Frontal cortex (tissue), 4 donors: ENCODE measurements at places on chromosomes 4 and X.

DNA sequence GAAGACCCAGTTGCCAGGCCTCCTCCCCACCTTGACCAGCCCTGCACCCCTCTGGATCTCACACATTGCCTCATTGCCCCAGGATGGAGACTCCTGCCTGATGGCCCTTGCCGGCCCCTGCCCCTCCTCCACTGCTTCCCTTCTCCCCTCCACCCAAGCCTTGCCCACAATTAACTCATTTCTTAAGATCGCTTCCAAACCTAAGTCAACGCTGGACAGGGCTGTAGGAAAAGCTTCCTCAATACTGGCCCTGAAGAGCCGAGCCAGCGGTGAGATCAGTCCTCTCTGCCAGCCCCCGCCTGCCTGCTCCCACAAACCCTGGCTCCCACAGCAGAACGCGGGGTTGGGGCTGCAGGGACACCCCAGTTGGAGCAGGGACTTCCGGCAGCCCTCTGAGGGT lies 7.5 kb upstream of the HAUS7 start:
- no peak for DNase-seq

- no peak for DNase-seq
Observed at GRCh38 chr4:14910411-14910810, 91.9 kb upstream of the CPEB2 start.

DNA sequence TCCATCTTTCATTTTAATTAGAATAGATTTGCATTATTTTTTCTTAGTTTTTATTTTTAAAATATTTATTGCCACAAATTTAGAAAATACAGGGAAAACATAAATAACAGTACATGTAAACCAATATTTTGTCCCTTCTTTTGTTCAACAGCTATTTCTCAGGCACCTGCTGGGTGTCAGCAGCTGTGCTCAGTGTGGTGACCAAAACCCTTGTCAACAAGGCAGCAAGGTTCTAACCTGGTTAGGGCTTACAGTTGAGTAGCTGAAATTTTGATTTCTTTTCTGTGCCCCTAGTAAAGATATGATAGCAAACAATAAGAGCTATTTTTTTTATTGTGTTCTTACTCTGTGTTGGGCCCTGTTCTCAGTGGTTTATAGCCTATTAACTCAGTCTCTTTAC lies 128.1 kb downstream of the PTTG2 start:
- DNase-seq, result no peak

GRCh38 chr4:81954271-81954670 lies 419.5 kb downstream of the HNRNPD start:
- DNase-seq, result no peak

DNA sequence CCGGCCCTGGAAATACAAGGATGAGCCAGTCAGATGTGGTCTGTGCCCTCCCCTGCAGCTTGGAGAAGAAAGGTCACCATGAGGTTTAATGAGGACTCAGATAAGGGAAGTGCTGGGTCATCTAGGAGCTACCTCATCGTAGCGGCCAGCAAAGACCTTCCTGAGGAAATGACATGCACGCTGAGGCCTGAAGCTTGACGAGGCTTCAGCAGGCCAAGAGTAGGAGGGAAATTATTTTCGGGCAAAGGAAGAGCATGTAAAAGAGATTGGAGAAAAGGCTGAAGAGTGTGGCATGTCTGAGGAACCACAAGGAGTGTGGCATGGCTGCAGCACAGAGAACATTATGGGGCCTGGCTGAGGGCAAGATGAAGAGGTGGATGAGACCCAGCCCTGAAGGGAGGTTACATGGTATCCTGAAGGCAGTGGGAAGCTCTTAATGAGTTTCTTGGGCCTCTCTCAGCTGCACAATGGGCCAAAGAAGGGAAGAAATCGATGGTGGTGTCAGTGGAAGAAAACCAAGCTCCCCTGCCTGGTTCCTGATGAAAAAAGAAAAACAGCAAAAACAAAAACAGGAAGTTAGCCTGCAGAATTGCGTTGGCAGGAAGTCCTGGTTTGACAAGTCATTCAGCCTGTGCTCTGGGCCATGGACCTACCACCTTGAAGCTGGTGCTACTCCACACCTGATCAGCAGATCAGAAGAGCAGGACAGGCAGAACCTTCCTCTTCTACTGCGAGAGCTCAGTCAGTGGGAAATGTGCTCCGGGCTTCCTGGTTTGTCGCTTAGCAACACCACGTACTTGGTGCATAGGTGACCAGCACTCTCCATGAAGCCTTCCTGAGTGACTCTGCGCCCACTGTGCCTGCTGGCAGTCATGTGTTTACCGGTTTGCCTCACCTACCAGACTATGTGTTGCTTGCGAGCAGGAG lies 134.5 kb upstream of the KLF3 start:
- no peak for DNase-seq

GRCh38 chr4:78781924-78782323 lies 5.8 kb downstream of the BMP2K start:
- no peak for DNase-seq

GRCh38 chr4:105662935-105663675 lies 45.4 kb downstream of the INTS12 start:
- DNase-seq, result no peak

- no peak for DNase-seq
Observed at GRCh38 chrX:73647632-73648322, 84.8 kb downstream of the CHIC1 start.

GRCh38 chr4:53647547-53647946 lies 56.3 kb upstream of the LNX1 start:
- DNase-seq, result no peak

DNA sequence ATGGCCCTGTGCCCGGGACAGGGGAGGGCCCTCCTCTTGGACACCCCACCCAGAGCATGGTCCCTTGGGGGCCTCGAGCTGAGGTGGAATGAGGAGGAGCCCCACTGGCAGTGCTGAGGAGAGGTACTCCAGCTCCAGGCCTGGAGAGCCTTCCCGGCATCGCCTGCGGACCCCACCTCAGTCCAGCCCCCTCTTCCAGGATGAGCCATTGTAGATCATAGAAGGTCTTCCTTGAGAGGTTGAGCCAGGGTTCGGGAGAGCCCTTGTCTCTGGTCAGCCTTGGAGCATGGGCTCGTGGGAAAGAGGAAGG lies 16.9 kb downstream of the SMIM10L2A start:
- no peak for DNase-seq

- no peak for DNase-seq
Observed at GRCh38 chr4:139533511-139533910, 22.5 kb downstream of the SETD7 start.

- no peak for DNase-seq
Observed at GRCh38 chr4:158159054-158159717, 13.6 kb downstream of the GASK1B start.

- no peak for DNase-seq
Observed at GRCh38 chr4:21790438-21791029, 158.0 kb downstream of the KCNIP4 start.

- DNase-seq, result no peak
Observed at GRCh38 chr4:102454268-102454667, 46.9 kb upstream of the NFKB1 start.

DNA sequence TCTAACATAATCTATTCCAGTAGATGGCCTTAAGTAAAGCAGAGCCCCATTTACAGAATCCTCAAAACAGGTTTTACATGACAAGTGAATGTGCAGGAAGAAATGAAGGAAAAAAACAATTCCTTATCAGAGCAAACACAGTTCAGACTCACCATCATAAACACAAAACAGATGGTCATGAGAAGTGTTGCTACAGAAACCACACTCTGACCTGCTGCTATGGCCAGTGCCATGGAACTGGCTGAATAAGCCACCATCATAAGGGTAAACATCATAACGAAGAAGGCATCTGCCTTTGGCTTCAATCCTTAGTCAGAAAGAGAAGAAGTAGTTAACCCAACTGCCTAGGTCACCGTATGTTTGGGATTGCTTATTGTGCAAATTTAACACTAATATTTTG lies 61.1 kb downstream of the ABCG2 start:
- DNase-seq, result no peak

DNA sequence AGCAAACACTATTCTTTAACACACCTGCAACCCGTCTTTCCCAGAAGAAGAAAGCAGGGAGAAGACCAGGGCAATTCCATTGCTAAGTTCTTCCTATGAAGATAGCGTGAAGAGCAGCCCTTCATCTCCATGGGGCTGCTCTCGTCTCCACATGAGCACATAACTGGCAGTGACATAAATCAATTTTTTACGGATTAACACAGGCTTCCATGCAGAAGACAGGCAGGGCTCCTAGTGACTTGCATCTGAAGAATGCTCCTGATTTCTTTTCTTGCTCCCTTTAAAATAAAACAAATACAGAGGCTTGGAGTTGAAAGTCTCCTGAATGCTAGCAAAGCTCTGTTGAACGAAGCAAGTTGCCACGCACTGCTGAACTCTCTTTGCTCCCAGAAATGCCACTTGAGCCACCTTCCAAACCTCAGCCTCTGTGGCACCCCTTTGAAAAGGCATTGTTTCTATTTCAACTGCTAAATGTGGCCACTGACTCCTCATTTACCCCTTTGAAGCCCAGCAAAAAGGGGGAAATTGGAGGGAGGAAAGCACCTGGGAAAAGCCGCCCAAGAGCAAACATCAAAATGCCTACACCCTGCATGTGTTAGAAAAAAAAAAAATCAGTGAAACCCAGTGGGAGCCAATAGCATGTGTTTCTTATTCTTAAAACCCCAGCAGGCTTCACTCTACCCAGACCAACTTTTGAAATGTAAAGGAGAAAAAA lies 383.7 kb downstream of the IDS start:
- no peak for DNase-seq

GRCh38 chr4:129113919-129114318 lies 18.0 kb downstream of the C4orf33 start:
- DNase-seq, result no peak

DNA sequence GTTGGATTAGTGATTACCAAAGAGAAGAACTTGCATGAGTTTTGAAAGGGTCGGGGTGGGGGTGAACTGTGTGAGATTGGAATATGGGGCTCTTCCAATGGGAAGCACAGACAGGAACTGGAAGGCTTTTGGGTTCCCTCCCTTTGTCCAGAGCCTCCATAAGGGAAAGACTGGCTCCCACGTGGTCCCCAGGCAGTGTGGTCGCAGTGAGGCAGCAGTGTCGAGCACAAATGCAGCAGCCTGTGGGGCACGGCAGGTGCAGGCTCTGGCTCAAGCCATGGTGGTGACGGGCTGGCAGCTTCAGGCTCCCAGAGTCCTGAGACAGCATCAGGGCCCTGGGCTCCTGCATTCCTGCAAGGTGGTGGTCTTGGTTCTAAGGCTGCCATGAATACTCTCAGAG lies 45.5 kb downstream of the VCX2 start:
- no peak for DNase-seq

- no peak for DNase-seq
Observed at GRCh38 chrX:24465532-24465865, 413 bp downstream of the PDK3 start.

- no peak for DNase-seq
Observed at GRCh38 chr4:54717694-54718093, 59.9 kb downstream of the KIT start.

- no peak for DNase-seq
Observed at GRCh38 chr4:665751-666435, 8.2 kb downstream of the ATP5ME start.

DNA sequence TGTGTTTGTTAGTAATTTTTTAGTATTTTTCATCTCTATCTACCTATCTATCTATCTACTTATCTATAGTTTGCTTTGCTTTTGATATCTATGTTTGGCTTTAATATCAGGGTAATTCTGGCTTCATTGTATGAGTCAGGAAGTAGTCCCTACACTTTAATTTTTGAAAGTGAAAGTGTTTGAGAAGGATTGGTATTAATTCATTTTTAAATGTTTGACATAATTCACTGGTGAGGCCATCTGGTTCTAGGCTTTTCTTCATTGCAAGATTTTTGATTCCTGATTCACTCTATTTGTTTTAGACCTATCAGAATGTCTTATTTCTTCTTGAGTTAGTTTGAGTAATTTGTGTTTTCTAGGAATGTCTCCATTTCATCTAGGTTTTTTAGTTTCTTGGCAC lies 20.2 kb upstream of the TCP11X2 start:
- no peak for DNase-seq

GRCh38 chr4:108172753-108173598 lies 4.2 kb upstream of the LEF1 start:
- no peak for DNase-seq

DNA sequence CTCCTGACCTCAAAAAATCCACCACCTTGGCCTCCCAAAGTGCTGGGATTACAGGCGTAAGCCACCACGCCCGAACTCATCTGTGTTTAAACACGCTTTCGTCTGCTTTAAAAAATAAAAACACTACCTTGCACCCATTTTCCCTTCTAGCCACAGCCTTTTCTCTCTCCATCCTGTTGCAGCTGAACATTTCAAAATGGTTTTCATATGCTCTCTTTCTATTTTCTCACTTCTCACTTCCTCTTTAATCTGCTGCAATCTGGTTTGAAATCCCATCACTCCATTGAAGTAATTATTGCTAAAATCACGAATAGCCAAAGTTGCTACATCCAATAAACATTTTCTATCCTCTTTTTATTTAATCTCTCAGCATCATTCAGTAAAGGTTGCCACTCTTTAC lies 70.0 kb downstream of the DCHS2 start:
- DNase-seq, result no peak

DNA sequence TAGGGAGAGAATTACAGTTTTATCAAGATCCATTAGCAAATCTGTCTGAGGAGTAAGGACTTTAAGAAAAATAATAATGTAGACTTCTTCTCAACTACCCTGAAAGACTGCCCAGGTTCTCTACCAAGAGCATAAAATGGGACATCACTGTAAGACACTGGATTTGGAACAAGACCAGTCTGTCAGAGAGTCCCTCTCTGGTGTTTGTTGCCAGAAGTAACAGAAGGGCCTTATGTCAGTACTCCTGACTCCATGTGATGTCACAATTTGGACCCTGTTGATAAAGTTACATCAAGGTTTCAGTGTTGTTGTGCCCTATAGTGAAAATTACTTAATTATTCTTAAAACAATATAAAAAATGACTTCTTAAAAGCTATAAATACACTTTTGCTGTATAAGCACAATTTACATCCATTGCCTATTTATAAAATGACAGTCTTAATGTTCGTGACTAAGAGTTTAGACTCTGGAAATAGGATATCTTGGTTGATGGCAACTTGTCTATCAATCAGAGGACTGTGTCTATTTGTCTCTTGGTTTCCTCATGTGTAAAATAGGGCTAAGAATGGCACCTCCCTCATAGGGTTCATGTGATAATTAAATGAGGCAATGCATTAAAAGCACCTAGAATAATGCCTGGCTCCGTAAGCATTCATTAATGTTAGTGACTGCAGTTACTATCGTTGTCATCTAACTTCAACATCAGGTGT lies 57.8 kb downstream of the RS1 start:
- no peak for DNase-seq

DNA sequence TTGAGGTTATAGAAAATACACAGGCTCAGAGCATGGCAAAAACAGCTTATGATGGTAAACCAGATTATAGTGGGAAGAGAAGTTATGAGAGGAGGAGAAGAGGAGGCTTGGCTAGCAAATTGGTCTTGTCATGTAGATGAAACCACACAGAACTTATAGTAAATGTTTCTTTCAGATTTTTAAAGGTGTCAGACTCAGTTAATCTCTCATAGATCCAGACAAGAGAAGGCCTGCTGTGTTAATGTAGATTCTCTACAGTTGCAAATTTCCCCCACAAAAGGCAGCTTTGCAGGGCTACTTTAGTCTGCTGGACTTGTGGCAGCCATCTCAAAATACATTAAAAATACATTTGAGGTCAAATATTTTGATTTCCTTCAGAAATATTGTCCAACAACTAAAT lies 1731.7 kb downstream of the ARAP2 start:
- DNase-seq, result no peak
